Retinal pigment epithelial cell (primary cell): ENCODE measurements at places on chromosomes 3 and 15.

DNA sequence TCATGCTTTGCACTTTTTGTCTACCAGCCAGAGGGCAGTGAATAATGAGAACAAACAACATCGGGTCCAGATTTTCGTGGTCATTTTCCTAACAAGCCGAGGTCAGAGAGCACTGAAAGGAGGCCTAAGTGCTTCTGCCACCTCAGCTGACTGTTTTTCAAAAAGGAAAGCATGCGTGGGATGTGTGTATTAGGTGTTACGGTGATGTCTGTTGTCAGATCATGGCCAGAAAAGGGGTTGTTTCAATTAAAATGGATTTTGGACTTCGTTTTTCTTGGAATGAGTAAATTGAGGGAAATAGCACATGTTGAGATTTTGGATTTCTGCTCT is 99.5 kb downstream of the APBA2 start:
- no peak for DNase-seq

- no peak for DNase-seq
Measured at GRCh38 chr3:82410366-82410765, 648.9 kb upstream of the GBE1 start.

GRCh38 chr3:69085833-69086722 is 1.3 kb downstream of the ARL6IP5 start:
- peak; percentile 93 for DNase-seq

DNA sequence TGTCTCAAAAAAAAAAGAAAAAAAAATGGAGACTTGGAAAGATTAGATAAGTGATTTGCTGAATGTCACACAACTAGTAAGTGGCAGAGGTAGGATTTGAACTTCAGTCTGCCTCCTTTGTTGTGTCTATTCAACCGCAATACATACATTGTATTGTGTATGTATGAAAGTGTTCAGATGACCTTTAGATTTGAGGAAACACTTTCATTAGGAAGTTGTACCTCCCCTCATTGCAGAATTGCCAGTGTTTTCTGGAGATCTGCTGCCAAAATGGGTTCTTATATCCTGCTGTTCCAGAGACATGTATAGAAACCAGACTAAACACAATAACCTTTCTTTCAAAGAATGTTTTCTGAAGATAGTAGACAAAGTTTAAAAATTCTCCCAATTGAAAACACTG is 247.4 kb upstream of the TBL1XR1 start:
- DNase-seq, result no peak

- no peak for DNase-seq
Measured at GRCh38 chr15:88312941-88313579, 56.5 kb upstream of the NTRK3 start.

DNA sequence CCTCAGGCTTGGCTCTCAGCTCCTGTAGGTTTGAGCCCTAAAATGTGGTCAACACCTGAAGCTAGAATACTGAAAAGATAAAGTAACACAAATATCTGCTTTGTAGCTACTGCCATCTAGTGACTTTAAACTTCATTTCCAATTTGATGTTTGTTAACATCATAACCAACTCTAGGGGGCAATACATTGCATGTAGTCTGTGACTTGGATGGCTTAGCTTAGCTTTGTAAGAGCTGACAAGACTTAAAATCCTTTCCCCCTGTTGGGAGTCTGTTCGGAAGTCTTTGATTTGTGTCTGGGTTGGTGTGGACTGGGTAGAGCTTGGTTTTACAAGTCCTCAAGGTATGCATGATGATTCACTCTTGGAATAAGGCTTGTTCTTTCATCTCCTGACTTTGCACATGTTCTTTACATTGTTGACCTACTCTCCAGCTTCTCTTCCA is 51.7 kb downstream of the SCN11A start:
- peak; percentile 33 for DNase-seq

GRCh38 chr3:157159037-157159761 is 748 bp downstream of the CCNL1 start:
- DNase-seq, result no peak

DNA sequence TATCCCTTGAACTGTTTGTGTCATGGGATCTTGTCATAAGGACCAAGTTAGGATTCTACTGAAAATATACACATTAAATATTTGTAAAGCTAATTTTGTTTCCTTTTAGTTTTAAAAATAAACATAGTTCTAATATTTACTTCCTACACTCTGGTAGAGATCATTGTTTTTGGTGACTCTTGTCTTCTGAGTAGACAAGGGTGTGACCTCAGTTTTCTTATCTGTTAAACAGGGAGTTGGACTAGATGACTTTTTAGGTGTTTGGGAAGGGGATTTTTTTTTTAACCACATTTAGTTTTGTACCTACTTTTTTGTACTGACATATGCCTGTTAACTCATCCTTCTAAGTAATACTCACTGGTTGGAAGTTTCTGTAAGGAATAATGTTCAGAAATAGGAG is 30.8 kb downstream of the PLS1 start:
- DNase-seq, result no peak

DNA sequence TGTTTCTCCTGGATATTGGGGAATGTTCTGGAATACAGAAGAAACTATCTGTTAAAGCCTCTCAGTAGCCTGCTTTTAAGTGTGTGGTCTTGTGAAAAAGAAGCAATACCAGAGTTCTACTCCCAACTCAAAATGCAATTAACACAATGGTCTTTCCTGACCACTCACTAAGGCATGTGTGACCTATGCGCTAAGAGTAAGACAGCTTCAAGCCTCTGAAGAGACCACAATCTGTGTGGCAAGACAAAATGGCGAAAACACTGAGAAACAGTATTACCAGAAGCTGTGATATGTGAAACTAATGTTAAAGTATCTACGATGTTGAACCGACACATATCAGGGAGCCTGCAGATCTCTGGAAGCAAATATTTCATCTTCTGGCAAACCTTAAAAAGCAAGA is 33.8 kb downstream of the RYK start:
- DNase-seq, result no peak

DNA sequence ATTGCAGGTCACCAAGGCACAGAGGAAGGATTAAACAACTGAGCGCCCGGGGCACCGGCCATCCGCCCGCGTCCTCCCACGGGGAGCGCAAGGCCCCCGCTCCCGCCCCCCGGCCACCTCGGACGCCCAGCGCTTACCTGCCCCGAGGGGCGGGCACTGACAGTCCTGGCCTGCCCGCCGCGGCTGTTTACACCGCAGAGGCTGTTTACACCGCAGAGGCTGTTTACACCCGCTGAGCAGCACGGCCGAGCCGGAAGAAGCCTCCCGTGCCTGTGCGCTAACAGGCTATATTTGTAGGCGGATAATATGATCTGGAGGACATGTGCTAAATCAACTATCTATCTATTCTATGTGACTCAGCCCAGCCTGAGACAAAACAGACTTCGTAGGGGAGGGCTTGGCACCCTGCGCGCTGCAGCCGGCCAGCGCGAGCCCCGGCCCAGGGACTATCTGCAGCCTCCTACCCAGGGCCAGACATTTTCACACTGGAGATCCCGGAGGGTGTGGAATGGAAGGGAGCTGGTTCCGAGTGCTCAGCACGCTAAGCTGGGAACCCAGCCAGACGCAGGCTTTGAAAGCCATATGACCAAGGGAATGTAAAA is at the start of gene LRRC2:
Gene LRRC2, minus strand, starts transcription at position 263 of the 602 bp plus-strand sequence. CDS start 14,711 bp downstream, outside the sequence.
- peak; percentile 71 for DNase-seq

DNA sequence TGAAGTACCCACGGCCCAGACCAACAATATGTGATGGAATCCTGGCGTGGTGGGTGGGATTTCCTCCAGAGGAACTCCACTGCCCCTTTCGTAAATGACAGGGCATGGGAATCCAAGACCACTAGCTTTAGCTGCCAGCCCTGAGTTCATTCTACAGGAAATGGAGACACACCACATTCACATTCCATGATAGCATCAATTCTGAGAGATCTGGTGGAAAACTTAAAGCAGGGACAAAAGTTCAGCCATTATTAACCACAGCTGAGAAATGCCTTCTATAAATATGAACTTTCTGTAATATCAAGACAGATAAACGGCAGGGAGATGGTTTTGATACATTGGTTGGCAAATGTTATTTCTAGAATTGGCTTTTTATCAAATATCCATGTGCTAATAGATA is 98.2 kb downstream of the FBN1 start:
- DNase-seq, result no peak

DNA sequence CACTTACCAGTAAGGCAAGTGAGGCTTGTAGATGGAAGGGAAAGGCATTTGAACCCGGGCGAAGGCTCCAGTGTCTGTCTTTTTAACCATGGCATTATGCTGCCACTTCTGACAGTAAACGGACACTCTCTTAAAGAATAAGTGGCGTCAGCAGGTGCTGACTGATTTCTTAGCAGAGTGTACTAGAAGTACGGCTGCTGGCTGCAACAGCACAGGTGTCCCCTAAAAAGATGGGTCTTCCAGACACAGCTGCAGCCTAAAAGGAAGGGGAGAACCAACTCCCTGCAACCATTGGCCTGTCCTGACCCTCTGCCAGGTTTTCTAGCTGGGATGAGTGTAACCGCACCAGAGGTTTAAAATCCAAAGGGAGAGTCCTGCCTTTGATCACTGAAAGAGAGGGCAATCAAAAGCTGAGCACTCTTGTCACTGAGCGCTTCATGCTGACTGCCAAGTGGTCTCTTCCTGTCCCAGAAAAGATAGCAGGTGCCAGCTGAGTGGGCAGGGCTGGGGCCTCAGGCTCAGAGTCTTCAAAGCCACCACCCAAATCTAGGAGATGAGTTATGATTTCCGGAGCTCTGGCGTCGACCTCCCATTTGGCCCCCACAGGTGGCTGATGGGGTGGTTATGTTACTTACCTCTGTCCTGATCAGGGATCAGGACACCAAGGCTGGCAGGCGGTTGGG is 255.8 kb downstream of the SLCO3A1 start:
- no peak for DNase-seq

- DNase-seq, result no peak
Measured at GRCh38 chr3:111993038-111993437, 5.7 kb upstream of the TAGLN3 start.

DNA sequence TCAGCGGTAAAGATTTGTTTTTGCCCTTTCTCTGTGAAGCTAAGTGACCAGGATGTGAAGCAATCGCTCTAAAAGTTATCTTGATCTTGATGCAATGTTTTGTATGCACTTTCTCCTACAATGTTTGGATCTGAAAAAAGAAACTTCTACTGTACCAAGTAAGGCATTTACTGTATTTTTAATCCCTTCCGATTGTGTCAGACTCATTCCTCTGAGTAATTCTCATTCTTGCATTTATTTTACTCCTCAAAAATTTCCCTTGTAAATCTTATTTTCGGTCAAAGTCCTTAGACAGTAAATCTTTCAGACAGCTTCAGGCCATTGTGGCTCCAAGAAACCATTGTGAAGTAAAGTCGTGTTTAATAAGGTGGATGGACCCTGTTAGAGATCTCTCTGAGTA is 141.9 kb downstream of the TP63 start:
- DNase-seq, result peak; percentile 90

DNA sequence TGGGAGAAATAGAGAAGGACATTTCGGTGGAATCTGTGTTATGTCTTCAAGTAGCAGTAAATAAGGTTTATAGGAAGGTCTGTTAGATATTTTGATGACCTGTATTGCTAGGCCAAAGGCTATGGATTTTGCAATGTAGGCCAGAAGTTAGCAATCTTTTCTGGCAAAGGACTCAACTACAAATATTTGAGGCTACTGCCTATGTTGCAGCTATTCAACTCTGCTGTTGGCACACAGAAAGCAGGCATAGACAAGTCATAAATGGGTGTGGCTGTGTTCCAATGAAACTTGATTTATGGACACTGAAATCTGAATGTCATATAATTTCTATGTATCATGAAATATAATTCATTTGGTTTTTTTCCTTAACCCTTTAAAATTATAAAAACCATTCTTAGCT is 438.7 kb upstream of the C2CD4B start:
- DNase-seq, result no peak

GRCh38 chr3:32449691-32450090 is 53.0 kb downstream of the CMTM6 start:
- no peak for DNase-seq

- no peak for DNase-seq
Measured at GRCh38 chr3:179045719-179046402, 25.7 kb downstream of the ZMAT3 start.

GRCh38 chr3:193933451-193933850 is 202.5 kb upstream of the HES1 start:
- DNase-seq, result no peak

DNA sequence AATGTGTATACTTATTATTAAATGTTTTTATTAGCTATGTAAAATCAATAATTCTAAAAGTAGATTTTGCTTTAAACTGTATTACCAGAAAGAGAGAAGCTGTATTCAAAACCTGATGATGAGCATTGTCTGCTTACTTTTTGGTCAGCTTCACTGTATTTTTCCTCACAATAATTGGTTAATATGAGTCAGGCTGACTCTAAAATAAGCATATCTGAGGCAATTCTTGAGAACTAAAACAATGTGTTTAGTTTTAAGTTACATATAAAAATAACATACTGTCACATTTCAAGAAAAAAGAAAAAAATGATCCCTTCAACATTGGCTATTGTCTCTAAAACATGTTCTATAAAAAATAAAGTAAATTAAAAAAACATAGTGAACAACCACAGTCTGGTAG is 66.1 kb downstream of the EPHA3 start:
- no peak for DNase-seq

DNA sequence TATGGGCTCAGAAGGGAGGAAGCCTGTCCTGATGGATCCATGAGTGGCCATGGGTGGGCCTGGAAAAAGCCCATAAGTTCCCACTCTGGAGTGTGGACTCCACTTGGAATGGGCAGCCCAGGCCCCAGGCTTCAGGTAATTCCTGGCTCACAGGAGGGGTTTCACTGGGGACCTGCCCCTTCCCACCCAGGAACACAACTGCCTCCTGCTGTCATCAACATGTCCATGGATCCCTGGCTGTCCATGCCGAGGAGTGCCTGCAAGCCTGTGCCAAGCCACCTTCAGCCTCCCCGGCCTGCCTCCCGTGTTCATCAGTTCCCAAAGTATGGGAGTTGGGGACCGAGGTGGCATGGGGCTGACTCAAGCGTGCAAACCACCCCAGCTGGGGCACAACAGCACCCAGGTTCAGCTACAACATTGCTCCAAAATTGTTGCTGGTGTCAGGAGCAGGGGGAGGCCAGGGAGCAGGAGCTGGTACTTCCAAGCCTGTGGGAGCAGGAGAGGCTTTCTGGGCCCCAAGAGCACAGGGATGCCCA is 470.9 kb upstream of the ARL6 start:
- DNase-seq, result no peak

GRCh38 chr3:131807822-131808221 is 227.0 kb downstream of the CPNE4 start:
- no peak for DNase-seq

- DNase-seq, result no peak
Measured at GRCh38 chr15:78320183-78320582, 20.0 kb upstream of the CRABP1 start.

DNA sequence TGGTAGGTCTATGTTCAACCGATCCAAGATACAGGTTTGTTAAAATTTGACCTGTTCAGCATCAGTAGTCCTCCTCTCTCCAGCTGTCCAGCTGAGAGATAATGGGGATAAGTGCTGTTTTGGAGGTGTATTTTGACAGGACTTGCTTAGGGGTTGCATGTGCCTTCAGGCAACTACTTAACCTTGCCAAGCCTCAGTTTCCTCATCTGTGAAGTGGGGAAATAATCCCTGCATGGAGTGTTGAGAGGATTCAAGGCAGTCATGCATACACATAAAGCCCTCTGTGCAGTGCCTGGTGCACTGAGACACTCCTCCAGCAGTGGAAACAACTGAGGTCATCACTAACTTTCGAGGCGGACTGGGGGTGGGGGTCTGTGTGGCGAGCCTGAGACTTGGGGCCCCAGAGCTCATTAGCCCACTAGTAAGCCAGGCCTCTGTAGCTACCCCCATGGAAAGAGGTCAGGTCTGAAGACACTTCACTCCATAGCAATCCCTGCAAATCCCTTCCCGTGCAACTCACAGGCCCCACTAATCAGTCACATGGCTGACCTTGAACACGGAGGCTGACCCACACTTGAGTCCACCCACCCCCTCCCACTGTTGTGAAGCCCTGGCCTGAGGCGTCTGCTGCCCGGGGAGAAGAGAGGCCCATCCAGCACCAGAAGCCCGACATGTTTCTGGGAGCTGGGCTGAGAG is 25.9 kb upstream of the SLC6A6 start:
- DNase-seq, result peak; percentile 47
